COR-L47 (cell line): ENCODE measurements at places on chromosomes 3 and 15.

DNA sequence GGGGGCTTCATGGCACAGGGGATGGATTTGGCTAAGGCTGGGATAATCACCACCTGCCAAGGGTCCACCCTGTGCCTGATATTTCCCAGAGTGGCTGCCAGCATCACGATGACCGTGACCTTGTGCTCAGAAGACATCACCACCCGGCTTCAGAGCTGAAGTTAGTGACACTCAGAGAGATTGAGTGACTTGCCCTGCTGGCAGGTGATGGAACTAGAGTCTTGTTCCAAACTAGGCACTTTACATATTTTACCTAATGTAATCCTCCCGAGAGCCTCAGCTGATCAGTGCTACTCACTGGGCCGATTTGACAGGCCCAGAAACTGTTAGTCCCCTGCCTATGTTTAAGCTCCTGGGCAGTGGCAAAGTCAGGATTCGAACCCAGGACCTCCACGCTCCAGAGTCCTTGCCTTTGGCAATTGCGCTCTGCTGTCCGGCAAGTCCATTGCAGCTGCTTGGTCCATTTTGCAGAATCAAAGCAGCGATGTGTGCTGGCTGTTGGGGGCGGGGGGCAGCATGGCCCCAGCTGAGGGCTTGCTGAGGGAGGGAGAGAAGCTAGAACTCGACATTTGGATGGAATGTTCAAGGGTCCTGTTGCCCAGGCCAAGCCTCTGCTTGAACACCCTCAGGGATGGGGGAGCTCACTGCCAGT, 74.8 kb upstream of the GATA2 start:
- DNase-seq = no peak

GRCh38 chr15:52106641-52107040, 5.9 kb downstream of the BCL2L10 start:
- no peak for DNase-seq

DNA sequence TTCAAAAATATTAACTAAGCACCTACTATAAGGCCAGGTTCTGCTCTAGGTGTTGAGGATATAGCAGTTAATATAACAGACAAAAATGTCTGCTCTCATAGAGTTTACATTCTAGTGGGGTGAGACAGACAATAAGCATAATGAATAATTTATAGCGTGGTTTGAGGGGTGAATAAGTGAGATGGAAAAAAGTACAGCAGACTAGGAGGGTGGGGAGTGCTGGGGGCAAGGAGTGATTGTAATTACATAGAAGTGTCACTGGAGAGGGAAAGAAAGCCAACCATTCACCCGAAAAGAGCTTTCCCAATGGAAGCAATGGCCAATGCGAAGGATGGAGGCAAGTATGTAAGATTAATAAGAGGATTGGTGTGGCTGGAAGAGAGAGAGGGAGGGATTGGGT, 552.9 kb upstream of the KCNMB2 start:
- no peak for DNase-seq

GRCh38 chr3:43559961-43560360, 61.9 kb downstream of the ANO10 start:
- DNase-seq = no peak

DNA sequence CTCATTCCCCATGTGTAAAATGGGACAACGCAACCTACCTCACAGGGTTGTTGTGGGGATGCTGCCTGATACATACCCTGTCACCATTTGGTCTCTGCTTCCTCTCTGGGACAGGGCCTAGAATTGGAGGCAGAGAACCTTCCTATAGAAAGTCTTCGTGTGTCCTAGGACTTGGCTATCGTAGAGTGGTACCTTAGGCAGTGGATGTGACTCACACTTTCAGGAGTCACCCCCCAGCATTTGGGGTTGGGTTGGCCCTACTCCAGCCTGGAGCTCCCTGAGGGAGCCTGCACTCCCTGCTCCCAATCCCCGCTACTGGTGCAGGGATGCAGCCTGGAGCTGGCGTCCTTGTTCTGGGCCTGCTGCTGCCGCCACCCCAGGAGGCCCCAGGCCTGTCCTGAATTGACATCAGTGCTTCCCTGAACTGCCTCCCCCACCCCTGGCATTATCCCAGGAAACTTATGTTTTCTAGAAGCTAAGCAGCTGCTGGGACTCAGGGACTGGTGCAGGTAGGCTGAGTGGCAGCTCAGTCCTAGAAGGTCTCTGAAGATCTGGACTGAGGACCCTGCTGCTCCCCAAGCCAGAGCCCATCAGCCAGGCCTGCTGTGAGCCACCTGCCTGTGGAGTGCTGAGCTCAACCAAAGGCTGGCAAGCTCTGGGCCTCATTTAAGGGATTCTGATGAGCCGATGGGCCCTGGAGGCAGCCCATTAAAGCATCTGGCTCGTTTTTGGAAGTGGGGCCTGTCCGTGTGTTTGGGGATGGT, 9.9 kb downstream of the C15orf39 start:
- no peak for DNase-seq

- peak; percentile 33 for DNase-seq
Observed at GRCh38 chr3:143287403-143287802, 167.8 kb downstream of the CHST2 start.

- no peak for DNase-seq
Observed at GRCh38 chr3:120177707-120178306, 83.6 kb upstream of the GSK3B start.

DNA sequence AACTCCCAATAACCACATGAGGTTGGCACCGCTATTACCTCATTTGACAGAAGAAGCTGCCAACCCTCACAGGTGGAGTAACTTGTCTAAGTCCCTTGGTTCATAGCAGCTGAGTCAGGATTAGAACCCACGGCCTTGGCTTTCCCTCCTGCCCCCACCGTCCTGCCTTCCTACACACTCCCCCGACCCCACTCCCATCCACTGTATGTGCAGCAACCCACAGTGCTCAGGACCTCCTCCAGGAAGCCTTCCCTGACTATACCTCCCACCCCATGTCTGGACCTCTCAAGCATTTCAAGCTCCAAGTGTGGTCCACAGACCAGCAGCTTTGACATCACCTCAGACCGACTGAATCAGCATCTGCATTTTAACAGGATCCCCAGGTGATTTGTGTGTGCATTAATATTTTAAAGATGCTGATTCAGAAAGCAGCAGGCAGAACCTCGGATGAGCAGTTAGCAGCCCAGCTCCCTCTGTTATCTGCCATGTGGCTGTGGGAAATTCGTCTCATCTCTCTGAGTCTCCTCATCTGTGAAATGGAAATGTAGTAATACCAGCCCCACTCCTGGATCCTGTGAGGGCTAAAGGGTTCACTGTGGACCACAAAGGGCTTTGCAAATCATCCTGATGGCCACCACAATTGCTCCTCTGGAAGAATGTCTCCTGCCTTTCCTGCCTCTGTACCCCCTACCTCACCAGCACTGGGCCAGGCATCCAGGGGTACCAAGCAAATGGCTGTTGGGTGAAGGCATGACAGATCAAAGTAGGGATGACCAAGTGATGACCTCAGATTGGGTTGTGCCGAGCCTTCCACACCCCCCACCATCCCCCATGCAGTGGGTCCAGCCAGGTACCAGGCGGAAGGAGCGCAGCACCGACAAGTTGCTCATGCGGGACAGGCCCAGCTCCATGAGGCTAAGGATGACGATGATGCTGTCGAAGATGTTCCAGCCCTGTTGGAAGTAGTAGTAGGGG, 62.7 kb downstream of the SCN5A start:
- no peak for DNase-seq

DNA sequence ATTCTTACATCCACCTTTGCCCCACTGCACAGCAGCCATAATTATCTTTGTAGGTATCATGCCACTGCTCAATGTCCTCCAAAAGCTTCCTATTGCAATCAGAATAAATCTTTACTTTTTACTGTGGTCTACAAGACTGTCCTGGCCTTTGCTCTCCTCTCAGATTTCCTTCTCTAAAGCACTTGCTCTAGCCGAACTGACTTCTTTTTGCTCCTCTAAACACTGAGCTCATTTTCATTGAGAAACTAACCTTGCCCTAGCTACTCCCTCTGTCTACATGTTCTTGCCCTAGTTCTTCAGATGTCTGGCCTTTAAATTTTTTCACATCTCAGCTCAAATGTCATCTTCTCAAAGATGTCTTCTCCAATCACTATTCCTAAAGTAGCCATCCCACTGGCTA, 342.8 kb downstream of the TBC1D5 start:
- DNase-seq = no peak

- peak; percentile 55 for DNase-seq
Observed at GRCh38 chr3:123660900-123661299, 76.0 kb upstream of the HACD2 start.
